ENCODE measurements at places on chromosomes 12 and 14.

GRCh38 chr12:91662021-91662420, 479.4 kb upstream of the DCN start:
- no peak for DNase-seq

DNA sequence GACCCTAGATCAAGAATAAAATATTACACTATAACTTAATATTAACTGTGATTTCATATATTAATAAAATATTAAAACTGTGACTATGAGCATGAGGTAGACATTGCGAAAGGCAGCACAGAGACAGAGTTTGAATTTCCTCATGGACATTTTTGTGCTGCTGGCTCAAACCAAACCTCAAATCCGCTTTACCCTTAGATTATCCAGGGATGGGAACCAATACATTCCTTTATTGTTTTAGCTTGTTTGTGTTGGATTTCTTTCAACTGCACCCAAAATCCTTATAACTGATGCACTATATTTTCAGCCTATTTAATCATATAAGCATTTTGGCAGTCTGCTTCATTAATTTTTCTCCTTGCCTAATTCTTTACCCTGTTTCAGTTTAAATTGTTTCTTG, 436.7 kb downstream of the ATP23 start:
- DNase-seq = no peak

- no peak for DNase-seq
Measured at GRCh38 chr12:127455347-127456265, 811.4 kb upstream of the TMEM132C start.

DNA sequence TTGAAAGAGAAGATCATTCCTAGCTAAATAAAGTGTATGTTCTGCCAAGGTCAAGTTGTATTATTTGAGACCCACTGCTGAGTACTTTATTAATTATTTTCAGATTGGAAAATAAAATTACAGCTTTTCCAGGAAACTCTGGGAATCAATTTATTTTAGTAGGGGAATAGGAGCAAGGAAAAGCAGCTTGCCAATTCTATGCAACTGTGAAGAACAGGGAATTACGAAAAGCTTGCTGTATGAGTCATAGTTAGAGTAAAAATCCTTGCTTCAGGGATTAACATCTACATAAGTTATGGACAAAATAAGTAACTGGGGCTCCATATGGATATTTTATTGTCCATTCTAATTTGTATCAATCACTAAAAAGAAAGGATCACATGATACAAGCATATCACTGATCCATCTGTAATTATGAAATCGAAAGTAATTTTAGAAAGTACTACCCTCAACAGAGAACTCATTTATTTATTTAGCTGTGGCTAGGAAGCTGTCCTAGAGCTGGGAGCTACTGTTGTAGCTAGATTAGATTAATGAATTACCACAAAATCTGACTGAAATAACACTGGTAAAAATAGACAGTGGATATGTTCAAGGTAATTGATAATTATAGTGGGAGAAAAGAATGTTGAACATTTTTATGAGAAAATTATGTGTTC, 303.5 kb upstream of the NPAS3 start:
- no peak for DNase-seq

DNA sequence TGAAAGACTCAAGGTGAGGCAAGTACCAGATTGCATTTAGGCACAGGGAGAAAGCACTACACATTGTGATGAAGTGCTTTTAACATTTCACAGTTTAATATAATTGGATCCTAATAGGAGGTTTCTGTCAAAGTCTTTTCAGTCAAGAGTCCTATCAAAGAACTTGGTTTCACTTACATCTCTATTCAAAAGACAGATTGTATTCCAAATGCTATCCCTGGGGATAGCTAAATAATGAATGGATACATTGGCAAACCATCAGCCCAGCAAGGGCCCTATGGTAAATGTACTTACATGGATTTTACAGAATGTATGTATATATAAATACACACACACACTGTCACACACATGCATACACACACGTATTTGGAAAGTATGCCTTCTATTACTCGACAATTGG, 655.5 kb upstream of the FLRT2 start:
- no peak for DNase-seq
